ENCODE measurements at places on chromosomes 2 and 18.

- H3K36me3 ChIP-seq = no peaks in the 10 kb centered on the region
- no peak overlapping the region for H3K27ac ChIP-seq
- H3K4me1 ChIP-seq = no peaks in the 10 kb centered on the region
- no peak overlapping the region for H3K4me3 ChIP-seq
Observed at GRCh38 chr2:201174687-201175086, 8.3 kb upstream of the CASP10 start.

DNA sequence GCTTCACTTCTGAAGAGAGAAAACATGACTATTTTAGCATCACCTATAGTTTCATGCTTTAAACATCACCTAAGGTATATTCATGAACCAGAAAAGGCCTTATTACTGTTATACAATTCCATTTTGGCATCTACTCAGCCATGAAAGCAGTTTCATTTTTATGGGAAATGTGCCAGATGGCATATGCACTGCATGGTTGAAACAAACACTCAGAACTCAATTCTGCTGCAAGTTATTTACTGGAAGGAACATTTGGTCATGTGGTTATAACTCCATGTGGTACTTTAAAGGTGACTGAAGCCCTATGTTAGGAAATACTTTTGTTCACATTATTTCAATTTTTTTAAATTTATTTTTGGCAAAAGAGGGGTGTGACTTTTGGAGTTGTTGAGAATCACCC lies 287.5 kb upstream of the CRIM1 start:
- H3K4me3 ChIP-seq = no peak overlapping the region
- no peaks in the 10 kb centered on the region for H3K4me1 ChIP-seq
- H3K27ac ChIP-seq = no peak overlapping the region
- H3K36me3 ChIP-seq = no peaks in the 10 kb centered on the region

DNA sequence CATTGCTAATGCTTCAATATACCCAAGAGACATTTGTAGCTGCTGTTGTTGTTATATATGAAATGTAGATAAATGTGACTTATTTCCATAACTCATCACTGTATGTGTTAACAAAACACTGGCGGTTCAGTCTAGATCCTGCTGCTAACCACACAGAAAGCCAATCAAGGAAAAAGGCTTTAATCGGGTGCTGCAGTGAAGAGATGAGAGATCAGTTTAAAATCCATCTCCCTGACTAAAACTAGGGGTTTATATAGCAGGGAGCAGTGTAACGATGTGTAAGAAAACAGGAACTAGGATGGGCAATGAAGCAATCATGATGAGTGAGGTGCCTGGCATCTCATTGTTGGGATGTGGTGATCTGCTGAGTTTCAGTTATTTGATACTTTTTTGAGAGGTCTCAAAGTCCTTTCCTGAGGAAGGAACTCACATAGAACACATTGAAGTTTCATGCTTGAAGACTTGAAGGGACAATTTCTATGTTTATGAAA lies 677.7 kb upstream of the CDH7 start:
- no peak overlapping the region for H3K27ac ChIP-seq
- no peak for DNase-seq
- H3K36me3 ChIP-seq = no peaks in the 10 kb centered on the region
- no peak overlapping the region for H3K4me3 ChIP-seq
- H3K27me3 ChIP-seq = no peaks in the 10 kb centered on the region
- H3K4me1 ChIP-seq = no peaks in the 10 kb centered on the region

- H3K36me3 ChIP-seq = no peaks in the 10 kb centered on the region
- DNase-seq = no peak
- no peaks in the 10 kb centered on the region for H3K27me3 ChIP-seq
- no peak overlapping the region for H3K27ac ChIP-seq
Observed at GRCh38 chr2:180682871-180683270, 297.5 kb upstream of the UBE2E3 start.
